AG08396 (cell line): ENCODE measurements at places on chromosomes 12 and 14.

DNA sequence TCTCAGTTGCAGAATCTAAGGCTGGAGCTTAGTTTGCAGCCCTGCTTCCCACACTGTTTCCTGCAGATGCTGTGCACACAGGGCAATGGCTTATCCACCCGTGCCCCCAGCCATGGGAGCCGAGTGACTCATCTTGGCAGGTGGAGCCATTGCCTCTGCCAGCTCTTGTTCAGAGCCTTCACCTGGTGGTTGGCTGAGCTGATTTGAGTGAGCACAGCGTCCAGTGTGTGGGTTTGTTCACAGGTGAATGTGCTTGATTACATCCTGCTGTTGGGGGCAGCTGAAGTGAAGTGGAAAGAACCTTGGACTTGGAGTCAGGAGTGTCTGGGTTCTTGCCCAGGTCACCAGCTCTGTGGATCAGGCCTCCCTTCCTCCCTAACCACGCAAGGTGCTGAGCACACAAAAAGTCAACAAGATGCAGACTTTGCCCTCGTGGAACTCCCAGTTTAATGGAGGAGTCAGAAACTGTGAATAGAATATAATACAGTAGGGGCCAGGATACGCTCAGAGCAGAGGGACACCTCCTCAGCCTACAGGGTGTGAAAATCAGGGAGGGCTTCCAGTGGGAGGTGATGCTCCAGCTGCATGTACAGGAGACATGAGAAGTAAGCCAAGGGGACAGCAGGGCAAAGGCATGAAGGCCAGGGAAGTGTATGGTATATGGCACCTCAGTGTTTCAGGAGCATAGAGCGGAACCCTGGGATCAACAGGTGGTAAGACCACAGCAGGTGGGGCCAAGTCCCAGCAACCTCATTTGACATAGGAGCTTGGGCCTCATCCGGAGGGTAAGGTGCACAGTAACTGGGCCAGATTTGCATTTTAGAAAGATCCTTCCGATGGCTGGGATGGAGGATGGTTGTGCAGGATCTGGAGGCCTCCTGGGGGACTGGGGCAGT is 22.8 kb downstream of the JDP2 start:
- DNase-seq = no peak

- DNase-seq = no peak
Observed at GRCh38 chr14:38111046-38111445, 96.7 kb upstream of the SSTR1 start.

DNA sequence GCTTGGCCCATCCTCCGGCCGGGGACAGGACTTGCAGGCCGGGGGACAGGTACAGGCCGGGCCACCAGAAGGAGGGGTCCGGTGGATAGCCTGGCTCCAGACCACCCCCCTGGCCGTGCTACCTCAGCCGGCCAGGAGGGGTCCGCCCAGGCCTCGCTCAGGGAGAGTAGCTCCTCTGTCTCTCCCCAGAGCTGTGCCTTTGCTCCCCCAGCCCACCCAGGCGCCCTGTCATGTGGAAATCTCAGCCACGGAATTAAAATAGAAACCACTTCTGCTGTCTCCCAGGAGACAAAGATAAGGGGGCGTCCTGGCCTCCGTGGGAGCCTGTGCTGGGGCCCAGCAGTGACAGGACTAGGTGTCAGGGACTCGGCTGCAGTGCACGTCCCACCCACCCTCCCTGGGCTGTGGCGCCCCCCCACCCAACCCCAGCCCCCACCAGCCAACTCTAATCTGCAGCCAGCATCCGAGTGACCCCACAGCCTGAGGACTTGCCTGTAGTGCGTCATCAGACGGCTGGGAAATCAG is 3.3 kb upstream of the CRIP2 start:
- DNase-seq = no peak

DNA sequence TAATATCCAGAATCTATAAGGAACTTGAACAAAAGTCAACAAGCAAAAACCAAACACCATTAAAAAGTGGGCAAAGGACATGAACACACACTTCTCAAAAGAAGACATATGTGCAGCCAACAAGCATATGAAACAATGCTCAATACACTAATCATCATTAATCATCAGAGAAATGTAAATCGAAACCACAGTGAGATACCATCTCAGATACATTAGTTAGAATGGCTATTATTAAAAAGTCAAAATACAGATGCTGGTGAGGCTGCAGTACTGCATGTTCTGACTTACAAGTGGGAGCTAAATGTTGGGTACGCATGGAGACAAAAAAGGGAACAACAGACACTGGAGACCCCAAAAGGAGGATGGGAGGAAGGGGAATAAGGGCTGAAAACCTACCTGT is 67.1 kb downstream of the BLTP3B start:
- no peak for DNase-seq

DNA sequence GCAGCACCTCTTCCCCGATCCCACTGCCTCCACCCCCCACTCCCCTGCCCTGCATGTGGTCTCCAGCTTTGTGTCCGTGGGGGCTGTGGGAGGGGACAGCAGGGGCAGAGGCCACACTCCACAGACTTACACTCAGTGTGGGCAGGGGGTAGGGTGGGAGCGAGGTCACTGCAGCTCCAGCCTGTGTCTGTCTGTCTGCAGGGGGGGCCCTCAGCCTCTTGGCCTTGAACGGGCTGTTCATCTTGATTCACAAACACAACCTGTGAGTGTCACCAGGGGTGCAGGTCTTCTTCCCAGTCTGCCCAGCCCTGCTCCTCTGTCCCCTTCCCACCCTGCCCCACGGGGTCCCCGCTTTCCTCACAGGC is 6.5 kb downstream of the NOC4L start:
- no peak for DNase-seq

DNA sequence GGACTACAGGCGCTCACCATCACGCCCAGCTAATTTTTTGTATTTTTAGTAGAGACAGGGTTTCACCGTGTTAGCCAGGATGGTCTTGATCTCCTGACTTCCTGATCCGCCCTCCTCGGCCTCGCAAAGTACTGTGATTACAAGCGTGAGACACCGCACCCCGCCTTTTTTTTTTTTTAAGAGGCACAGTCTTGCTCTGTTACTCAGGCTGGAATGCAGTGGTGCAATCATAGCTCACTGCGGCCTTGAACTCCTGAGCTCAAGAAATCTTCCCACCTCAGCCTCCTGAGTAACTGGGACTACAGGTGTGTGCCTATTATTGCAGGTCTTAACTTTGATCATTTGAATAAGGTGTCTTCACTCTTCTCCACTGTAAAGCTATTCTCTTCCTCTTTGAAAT is 5.3 kb upstream of the GLTP start:
- no peak for DNase-seq

DNA sequence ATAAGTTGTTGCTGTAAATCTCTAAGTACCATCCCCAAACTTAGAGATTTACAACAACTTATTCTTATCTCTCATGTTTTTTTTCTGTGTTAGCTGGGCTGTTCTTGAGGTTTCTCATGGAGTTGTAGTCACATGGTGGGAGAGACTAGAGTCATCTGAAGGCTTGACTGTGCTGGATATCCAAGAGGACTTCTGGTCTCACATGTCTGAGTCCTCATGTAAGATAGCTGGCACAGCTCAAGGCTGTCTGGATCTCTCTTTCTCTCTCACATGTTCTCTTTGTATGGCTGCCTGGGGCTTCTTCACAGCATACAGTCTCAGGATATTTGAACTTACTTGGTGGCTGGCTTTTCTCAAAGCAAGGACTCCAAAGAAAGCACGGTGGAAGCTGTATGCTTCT is 63.8 kb downstream of the DACT1 start:
- no peak for DNase-seq

GRCh38 chr12:99442758-99443157 is 204.8 kb upstream of the GARIN6 start:
- DNase-seq = no peak

DNA sequence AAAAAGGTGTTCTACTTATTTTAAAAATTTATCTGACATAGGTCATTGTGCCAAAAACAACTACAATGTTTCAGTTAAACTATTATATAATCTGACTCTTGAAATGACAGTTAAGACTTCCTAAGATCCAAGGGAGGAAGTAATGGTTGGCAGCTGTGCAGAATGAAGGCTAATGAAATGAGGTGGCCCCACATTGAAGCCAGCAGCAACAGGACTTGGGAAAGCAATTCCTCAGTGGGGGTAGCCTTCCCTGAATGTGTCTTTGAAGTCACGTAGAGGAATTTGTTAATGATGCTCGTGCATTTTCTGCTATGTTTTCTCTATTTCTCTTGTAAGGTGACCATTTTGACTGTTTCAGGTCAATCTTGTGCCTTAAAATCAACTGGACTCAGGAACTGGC is 162.4 kb upstream of the DAAM1 start:
- no peak for DNase-seq

DNA sequence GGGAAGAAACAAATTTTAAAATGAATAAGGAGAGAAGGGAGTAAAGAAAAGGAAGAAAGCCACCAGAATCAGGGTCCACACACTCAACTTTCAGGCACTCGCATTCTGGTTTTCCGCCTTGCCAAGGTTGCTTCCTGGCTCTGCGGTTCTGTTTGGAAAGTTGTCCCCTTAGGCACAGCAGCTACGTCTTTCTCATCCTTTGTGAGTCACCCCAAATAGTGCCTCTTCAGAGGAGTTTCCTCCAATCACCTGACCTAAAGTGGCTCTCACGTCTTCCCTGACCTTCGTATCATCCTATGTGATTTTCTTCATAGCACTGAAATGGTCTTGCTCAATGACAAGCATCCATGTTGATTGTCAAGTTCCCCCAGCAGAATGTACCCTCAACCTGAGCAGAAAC is 99.5 kb upstream of the TMCC3 start:
- DNase-seq = no peak

- no peak for DNase-seq
Observed at GRCh38 chr12:108310489-108310888, 28.6 kb downstream of the CMKLR1 start.

GRCh38 chr12:1435044-1435443 is 159.3 kb downstream of the FBXL14 start:
- no peak for DNase-seq

- no peak for DNase-seq
Observed at GRCh38 chr12:12705838-12706520, 10.0 kb upstream of the GPR19 start.

DNA sequence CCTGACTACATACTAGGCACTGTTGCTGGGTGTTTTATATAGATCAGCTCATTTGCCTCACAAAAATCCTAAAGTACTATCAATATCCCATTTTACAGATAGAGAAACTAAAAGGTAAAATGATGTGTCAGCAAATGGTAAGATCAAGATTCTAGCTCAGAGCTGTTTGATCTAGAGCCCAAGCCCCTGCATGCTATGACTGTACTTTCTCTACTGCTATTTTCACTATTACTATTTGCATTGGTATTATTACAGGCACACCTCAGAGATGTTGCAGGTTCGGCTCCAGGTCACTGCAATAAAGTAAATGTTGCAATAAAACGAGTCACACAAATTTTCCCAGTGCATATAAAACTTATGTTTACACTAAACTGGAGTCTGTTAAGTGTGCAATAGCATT is 10.9 kb downstream of the ISCU start:
- no peak for DNase-seq

GRCh38 chr12:93376436-93377251 is 1.1 kb upstream of the NUDT4 start:
- peak; percentile 17 for DNase-seq

DNA sequence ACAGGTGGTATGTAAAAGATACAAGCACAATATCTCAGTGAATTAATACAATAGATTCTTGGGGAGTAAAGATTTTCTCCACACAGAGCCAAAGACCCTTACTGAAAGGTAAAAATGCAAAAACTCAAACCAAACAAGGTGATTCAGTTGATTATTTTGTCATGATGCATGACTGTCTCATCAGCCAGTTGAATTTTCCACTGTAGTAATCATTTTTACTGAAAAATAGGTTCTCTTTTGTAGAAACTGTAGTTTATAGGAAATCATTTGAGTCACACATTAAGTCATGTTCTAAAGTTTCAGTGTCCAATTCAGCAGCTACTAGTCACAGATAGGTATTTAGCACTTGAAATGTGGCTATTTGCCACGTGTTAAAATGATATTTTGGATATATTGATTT is 53.6 kb downstream of the PPFIA2 start:
- DNase-seq = no peak

DNA sequence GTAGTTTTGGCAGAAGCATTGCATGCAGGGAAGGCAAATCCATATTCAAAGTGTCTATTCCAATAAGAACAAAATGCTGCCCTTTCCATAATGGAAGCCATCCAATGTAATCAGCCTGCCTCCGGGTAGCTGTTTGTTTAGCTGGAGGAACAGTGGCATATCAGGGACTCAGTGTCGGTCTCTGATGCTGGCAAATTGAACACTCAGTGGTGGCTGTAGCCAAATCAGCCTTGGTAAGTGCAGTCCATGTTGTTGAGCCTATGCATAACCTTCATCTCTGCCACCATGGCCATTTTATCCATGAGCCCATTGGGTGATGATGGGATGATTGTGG is 147.8 kb upstream of the MAX start:
- no peak for DNase-seq

DNA sequence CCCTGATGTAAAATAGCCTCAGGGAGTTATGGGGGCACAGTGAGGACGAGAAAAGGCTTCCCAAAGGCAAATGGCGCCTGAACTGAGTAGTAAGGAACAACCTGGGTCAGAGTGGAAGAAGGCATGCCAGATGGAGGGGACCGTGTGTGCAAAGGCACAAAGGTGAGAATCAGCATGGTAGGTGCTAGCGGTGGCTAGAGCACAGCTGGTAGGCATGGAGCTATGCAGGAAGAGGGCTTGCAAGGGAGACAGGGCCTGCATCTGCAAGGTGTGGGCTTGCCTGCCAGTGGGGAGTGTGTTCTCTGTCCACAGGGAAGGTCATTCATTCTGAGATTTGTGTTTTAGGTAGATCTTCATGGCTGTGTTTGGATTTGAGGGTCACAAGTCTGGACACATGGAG is 18.5 kb upstream of the HSP90AA1 start:
- no peak for DNase-seq

- DNase-seq = no peak
Observed at GRCh38 chr12:4445156-4446101, at the start of gene FGF6. Gene FGF6 (minus strand): TSS chr12:4445815. CDS start chr12:4445570, 245 bp downstream.

GRCh38 chr14:53849549-53849948 is 107.1 kb downstream of the BMP4 start:
- no peak for DNase-seq

DNA sequence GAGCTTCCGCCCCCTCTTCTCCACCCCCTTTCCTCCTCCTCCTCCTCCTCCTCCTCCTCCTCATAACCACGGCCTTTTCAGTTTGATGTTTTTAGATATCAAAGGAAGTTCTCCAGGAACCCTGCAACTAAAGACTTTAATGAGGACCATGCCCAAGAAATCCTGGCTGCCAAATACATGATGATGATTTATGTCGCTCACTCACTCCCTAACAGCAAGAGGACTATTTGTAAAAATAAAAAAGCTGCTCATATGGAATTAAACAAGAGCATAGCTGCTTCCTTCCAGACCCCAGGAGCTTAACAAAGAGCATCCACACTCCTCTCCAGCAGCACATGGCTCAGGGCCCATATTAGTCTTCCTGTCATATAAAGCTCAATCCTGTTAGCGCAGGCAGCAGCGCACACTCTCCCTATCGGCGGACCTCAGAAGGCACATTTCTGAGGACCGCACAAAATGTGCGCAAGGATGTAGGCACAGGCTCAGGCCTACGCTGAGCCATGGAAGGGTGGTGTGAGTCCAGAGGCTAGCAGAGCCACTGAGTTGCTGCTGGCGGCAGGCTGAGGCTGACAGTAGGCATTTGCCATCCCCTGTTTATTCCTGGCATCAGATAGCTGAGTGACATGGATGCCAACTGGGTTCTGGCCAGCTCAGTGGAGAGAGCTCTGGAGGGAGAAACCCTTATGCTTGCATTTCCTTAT is 232.8 kb downstream of the MSRB3 start:
- no peak for DNase-seq
